Osteocyte (in vitro differentiated cells): ENCODE measurements at places on chromosomes 4 and X.

DNA sequence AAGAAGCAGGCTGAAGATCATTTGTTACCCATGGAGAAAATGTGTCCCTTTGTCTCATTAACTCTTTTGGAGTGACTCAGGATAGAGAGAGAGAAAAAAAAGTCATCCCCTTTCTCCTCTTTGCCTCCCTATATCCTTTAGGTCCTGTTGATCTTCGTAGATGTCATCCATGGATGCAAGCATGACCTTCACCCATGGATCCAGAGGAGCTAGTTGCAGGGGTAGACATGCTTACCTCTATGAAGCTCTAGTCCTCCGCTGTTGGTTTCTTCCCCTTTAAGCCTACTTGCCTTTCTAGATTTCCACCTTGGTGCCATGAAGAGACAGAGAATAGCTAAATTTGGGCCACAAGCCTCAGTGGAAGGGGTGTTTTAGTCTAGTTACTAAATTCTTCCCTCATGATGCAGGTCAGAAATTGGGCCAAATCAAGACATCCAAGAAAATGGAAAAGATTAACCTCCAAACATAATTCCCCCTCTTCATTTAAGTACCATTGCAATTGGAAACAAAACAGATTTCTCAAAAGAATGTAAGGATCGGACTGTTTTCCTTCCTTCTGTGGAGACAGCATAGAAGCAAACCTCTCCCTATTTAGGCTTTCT, 178.4 kb downstream of the TECRL start:
- DNase-seq: no peak

DNA sequence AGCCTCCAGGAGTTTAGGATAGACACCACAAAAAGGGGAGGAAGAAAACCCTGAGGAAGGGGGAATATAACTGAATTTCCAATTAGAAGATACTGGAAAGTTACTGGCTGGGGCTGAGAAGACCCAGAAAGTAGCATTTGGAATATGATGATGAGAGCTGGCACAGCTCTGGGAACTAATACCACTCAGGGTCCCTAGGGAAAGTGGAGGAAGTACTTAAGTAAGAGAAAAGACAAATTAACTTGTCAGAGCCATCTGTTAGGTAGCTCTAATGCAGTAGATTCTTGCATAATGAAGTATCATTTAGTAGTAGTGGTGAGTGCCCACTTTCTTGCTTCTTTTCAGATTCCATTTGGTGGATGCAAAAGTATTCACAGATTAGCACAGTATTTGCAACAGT, 90.8 kb upstream of the TSPAN5 start:
- DNase-seq: no peak

- no peak for DNase-seq
Observed at GRCh38 chrX:37796310-37796709, 16.5 kb downstream of the CYBB start.

DNA sequence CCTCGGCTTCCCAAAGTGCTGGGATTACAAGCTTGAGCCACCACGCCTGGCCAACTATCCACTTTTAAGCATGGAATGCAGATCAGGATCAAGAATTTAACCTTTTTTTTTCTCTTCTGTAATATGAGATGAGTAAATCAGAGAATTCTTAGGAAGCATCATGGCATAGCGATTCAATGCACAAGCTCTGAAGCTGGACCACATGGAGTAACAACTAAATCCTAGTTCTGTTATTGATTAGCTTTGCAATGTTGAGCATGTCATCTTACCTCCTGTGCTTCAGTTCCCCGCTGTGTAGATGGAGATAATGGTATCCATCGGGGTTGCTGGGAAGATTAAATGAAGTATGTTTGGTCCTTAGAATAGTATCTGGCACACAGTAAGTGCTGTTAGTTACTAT, 1.9 kb upstream of the SNX25 start:
- no peak for DNase-seq

GRCh38 chr4:23921447-23921845, 31.6 kb upstream of the PPARGC1A start:
- DNase-seq: no peak

DNA sequence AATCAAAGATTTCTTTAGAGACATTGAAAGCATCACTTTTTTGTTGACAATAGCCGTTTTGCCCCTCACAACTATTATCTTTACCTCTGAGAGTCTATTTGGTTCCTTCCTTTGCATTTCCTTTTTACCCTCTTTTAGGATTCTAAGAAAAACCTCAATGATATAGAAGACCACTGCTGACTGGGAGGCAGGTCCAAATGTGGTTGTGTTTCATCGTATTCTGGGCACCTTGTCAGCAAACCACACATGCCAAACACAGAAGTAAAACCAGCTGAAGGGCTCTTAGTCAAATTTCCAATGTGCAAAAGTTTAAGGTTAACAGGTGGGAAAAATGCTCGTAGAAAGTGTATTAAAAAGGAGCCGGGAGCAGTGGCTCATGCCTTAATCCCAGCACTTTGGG, 5.1 kb upstream of the PRMT9 start:
- no peak for DNase-seq

GRCh38 chr4:141541851-141542250, 94.5 kb upstream of the IL15 start:
- no peak for DNase-seq

DNA sequence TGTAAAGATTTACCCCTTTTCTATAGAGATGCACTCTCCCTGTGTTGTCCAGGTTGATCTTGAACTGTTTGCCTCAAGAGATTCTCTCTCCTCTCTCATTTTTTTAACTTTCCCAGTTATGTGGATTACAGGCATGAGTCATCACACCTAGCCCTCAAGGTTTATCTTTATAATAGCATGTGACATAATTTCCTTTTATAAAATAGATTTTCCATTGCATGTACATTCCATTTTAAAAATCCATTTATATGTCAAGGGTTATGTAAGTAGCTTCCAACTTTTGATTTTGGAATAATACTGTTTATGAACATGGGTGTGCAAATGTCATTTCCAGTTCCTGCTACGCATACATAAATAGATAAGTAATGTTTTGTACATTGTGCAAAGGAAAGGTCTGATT, 20.6 kb downstream of the ZNF721 start:
- no peak for DNase-seq

DNA sequence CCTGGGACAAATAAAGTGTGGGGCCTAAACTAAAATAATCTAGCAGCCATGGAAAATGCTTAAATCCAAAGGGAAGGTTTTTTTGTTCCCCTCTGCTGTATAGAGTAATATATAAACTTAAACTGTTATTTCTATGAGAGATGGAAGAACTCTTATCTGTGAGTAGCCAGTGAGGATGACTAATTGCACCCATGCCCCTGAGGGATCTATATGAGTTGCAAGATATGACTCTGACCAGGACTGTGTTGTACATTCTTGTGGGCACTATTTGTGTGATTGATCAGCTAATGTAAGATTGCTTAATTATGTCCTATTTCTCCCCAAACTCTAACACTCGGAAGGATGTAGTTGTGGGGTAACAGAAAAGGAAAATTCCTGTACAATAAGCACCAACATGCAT, 35.2 kb upstream of the AMBN start:
- no peak for DNase-seq

- no peak for DNase-seq
Observed at GRCh38 chr4:1241936-1242505, 6.9 kb downstream of the CTBP1 start.

- no peak for DNase-seq
Observed at GRCh38 chrX:105323928-105324327, 103.4 kb upstream of the TEX13A start.

- DNase-seq: no peak
Observed at GRCh38 chrX:155966876-155967275, 30.6 kb upstream of the IL9R start.

DNA sequence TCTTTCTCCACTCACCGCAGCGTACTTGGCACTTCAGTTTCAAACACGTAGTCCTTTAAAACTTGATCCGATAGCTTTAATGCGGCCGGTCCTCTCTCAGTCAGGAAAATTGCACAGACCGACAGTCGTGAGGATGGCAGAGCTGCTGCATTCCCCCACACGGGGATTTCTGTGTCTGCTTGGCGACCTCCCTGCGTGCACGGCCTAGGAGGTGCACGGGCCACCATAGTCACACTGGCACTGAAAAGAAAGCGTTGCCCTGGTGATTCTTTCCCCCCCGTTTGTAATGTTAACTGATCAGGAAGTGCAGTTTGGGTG, 10.3 kb downstream of the AKAP17A start:
- peak; percentile 38 for DNase-seq

DNA sequence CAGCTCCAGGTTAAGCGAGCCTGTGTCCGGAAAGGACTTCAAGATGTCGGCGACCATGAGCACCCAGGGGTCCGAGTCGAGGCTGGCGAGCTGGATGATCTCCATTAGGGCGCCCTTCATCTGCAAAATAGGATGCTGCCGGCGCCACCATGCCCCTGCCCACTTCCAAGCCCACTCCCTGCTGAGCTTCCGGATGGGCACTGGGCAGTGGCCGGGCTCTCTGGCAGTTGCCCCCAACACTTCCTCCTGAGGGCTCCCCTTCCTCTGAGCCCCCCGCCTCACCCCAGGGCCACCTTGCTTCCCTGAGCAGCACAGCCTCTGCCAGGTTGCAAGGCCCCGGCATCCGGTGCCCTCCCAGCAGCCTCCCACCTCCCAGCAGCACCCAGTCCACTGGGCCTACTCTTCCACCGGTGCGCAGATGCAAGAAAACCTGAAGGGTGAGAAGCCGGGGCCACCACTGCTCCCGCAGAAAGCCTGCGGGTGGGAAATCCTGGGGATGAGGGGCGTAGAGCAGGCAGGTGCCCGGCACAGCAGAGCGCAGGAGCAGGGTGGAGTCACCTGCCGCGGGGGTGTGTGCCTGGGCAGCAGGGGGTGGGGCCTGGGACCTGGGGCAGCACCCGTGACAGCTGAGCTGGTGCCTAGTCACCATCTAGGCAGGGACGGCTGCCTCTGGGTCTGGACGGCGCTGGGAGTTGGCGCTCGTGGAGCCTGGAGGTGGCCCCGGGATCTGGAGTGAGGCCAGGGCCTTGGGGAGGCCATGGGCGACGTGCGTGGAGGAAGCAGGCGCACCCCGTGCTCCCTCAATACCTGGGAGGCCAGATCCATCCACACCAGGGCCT, 17.0 kb downstream of the NELFA start:
- peak; percentile 83 for DNase-seq

- no peak for DNase-seq
Observed at GRCh38 chrX:65406532-65406931, 128.1 kb downstream of the LAS1L start.

DNA sequence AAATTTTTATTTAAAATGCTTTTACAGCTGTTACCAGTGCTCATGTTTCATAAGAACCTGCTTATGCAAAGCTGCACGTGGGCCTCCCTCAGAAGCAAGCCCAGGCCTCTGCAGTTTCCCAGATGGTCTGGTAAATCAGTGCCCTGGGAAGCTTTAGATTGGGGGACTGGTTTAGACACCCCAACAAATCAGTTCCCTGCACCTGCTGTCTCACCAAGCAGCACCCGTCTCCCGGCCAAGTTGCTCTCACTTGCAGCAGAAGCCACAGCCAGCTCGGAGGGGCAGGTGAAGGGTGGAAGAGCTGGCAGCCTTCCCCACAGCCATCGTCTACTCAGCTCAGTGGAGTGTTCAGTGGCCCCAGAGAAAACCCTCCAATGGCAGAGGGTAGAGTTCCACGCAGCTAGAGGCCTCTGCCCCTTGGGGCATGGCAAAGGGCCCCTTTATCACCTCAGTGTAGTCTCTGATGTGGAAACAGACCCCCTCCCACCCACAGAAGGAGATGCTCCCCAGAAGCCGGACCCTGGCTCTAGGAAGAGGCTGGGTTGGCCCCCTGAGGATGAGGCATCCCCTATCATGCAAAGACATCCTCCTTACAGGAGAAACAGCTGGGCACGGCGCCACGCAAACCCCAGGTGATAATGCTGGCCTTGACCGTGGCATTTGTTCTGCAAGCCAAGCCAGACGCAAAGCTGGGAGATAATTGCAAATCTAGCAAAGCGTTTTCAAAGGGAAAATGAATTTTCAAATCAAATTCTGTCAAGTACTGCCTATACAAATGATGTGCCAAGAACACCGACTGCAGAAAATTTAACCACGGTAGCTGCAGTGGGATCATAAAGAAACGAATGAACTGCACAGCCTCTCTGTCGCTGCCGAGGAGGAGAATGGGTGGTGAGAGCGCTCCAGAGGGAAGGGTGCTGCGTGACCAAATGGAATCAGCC, 51.9 kb downstream of the ZFYVE28 start:
- DNase-seq: no peak

- no peak for DNase-seq
Observed at GRCh38 chr4:17092736-17093437, 194.4 kb upstream of the LDB2 start.

GRCh38 chrX:23435108-23435507, 100.5 kb downstream of the PTCHD1 start:
- DNase-seq: no peak

DNA sequence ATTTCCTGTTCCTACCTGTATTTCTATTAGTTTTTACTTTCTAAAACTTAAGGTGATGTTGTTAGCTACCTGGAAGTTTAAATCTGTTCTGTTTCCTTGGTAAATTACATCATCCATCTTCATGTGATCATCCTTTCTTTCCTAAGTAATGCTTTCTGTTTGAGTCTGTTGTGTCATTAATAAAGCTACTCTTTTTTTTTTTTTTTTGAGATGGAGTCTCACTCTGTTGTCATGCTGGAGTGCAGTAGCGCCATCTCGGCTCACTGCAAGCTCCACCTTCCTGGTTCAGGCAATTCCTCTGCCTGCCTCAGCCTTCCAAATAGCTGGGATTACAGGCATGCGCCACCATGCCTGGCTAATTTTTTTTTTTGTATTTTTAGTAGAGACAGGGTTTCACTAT, 73.3 kb downstream of the FIP1L1 start:
- DNase-seq: no peak

DNA sequence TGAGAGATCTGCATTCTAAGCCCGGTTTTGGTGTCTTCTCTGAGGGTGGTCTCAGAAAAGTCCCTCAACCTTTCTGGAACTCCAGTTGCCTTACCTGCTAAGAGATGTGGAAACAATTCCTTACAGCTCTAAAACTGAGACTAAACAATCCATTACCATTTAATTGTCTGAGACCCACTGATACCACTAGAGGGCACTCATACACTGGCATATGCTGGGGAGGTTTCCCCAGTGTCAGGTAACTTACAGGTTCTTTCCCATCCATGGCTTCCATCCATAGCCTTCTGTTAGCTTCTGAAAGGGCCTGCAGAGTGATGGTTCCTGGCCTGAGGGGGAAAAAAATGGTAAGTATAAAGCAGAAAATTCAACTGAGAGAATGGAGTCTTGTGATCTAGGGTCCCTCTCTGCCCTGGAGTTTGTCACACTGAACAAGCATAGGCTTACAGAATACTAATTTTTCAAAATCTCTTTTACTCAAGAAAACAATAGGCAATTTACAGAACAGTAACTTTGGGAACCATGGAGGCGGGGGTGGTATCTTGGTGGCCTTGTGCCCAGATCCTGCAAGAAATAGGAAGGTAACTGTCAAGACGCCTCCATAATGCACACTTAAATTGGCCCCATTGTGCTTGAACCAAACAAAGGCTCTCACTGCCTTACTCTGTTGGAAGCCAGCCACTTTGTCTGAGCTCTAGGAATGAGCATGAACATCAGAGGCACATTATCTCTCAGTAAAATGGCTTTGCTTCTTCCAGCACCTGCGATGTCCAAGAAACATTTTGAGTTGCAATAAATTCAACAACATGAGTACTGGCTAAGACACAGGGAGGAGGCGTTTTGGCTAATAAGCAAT, 236.1 kb downstream of the OPHN1 start:
- no peak for DNase-seq
